ENCODE measurements at places on chromosomes 13 and 19.

- peak; percentile 51 for DNase-seq
These were observed 3.4 kb downstream of the FNDC3A start for GRCh38 chr13:48978942-48979601.

- no peak for DNase-seq
These were observed 3.6 kb downstream of the CD37 start for GRCh38 chr19:49338691-49339300.

DNA sequence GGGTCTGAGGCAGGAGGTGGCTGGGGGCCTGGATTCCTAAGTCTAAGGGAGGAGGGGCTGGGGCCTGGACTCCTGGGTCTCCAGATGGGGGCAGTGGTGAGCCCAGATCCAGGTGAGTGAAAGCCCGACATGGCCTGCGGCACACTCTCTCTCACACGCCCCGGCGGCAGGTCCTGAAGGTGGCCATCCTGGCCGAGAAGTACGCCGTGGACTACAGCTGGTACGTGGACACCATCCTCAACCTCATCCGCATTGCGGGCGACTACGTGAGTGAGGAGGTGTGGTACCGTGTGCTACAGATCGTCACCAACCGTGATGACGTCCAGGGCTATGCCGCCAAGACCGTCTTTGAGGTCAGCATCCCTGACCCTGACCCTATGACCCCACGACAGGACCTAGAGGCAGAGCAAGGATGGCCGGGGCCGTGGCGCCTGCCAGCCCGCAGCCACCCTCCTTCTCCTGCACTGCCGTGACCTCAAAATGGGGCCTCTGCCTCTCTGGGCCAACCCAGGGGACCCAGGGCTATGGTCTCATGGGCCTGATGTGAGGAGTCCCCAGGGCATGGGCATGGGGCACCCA is 13.2 kb downstream of the FUZ start:
- no peak for DNase-seq

DNA sequence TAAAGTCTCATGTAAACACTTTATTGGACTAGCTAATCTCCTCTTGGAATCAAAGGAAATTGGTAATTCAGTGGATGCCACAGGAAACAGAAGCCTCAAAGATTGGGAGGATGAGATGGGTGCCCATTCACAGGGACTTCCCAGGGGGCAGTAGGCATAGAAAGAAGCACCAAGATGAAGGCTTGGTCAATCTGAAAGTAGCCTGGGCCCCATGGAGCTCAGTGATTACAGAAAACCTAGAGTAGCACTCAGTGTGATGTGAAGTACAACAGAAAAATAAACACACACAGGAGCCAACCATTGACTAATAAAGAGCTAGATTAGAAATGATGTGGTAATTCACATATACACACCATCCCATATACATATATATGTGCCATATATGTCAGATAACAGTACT is 560.6 kb downstream of the TBC1D4 start:
- no peak for DNase-seq

GRCh38 chr19:18473003-18473705 is 35.2 kb upstream of the ISYNA1 start:
- DNase-seq, result no peak

DNA sequence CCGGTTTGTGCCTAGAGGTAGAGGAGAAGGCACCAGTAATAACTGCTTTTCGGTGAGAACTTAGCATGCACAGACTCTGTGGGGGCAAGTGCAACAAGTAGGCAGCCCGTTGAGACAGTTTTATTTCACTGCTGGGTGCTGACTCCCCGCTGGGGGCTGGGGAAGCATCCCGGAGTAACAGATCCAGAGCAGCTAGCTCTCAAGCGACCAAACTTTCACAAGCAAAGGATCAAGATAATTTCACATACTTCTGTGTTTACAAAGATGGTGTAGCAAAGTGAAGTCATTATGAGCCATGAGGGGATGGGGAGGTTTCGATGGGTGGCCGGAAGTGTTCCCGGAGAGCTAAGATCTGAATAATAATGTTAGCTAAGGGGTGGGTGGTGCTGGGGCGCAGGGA is 2.8 kb downstream of the NACC1 start:
- DNase-seq, result peak; percentile 71

DNA sequence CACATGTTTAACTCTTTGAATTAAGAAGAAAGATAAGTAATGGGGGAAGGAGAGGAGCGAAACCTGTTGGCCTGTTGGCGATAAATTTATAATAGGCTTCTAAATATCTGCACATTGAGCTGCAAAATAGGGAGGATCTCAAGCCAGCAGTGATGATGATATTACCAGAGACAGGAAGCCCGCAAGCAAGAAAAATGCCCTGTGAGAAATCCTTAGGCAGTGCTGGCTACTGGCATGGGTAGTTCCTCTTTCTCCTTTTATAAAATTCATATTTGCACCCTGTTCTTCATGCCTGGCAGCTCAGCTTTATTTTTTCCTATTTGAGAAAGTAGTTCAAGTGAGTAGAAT is 858 bp upstream of the USP12 start:
- no peak for DNase-seq

DNA sequence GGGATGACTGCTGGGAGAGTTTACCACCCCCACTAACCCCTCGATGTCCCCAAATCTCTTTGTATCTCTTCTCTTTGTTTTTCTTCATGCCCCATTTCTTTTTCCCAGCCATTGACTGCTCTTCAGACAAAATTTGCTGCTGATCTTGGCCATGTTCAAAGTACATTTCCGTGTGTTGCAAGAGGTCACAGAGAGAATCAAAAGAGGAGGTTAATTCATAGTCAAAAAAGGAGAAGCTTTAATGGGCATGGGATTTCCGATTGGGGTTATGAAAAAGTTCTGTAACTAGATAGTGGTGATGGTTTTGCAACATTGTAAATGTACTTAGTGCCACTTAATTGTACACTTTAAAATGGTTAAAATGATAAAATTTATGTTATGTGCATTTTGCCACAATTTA is 121.1 kb downstream of the FLT1 start:
- no peak for DNase-seq

GRCh38 chr13:19818223-19818842 is 35.6 kb upstream of the PSPC1 start:
- no peak for DNase-seq

GRCh38 chr19:35797663-35798062 is 15.0 kb downstream of the PRODH2 start:
- no peak for DNase-seq

- no peak for DNase-seq
These were observed 943.0 kb upstream of the PCDH9 start for GRCh38 chr13:68173111-68173510.

DNA sequence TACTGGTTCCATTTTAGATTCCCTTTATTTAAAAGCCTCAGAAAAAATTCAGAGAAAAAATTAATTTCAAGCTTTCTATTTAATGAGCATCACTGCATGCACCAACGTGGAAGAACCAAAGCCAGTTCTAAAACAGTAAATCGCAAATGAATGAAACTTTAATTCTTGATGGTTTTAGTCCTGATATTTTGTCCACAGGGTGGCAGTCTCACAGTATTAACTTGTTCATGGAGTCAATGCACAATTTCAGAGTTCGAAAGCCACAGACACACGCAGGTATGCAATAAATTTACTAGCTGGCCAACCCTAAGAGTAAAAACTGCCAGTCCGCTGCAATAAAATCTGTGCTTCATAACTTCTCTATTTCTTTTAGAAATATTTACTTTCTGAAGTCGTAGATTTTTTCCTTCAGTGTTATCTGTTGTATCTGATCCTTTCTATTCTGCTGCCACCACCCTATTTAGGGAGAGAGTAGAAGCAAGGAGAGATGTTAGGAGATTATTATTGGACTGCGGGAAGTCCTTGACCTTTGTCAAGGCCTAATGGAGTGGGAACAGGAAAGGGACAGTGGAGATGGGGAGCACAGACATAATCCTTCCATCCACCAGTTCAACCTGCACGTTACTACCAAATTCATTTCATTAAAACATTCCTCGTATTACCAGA is 7.0 kb upstream of the WBP4 start:
- peak; percentile 71 for DNase-seq

DNA sequence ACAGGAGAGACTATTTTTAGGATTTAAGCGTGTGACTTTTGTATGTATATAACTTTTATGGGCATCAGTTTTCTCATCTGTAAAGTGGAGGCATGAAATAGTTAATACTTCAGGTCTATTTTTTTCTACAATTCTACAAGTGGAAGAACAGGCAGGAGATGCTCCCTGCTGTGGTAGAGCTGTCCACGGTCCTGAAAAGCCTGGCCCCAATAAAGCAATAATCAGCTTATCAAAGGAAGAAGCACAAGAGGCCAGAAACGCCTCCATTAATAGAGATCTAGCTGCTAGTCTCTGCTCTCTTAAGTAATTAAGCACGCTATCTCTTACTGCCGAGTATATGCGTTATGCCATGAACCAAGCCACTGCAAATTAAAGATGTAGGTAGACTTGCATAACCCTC is 28.0 kb upstream of the WASF3 start:
- DNase-seq, result peak; percentile 76

DNA sequence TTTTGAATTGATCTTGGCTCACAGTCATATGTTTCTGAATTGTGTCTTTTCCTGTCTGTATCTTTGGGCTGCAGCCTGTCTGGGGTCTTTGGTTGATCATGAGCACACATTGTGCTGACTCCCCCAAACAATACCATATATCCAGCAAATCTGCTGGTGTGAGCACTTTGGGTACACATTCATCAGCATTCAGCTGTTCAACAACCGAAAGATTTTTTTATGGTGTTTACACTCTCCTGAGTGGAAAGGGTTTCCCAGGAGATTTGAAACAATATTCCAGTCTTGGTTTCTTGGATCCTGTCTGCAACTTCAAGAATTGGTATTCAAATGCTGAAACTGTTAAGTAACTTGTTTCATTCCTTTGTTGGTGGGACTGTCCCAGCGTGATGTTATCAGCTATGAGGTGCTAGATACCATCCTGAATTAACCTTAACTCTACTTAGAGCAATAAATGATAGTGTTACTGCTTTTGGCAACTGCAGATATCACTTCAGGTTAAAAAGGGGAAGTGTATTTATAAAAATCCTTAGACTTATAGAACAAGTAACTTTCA is 78.4 kb upstream of the DIAPH3 start:
- no peak for DNase-seq

GRCh38 chr13:100089465-100090032 is 656 bp downstream of the PCCA start:
- peak; percentile 19 for DNase-seq

- DNase-seq, result peak; percentile 31
These were observed 10.8 kb downstream of the F2RL3 start for GRCh38 chr19:16899566-16900075.

- peak; percentile 2 for DNase-seq
These were observed 15.4 kb upstream of the MATK start for GRCh38 chr19:3801412-3802096.

DNA sequence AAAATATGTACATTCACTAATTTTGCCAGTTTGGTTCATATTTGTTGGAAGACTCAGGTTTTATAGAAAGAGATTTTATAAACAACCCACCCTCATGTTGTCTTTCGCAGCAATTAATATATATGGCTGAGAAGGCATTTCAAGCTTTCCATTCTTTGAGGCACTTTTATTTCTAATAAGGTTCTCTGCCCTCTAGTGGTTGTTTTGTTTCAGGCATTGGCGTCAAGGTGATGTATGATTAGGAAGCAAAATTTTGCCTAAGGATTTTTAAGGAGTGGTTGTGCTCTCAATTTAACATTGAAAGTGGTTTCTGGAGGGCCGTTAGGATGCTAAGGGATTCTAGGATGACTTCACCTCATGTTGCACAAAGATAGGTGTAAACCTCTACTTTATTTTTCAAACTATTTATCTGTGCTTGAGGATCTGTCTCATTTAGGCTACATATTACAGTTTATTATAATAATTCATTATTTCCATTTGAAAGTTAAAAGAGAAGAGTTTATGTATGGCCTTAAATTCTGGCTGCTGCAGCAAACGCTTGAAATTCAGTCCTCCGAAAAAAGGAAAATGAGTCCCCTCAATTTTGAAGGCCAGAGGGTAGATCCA is 35.9 kb downstream of the OXGR1 start:
- peak; percentile 55 for DNase-seq

GRCh38 chr19:13813147-13813546 is 17.9 kb downstream of the ZSWIM4 start:
- DNase-seq, result no peak

- peak; percentile 88 for DNase-seq
These were observed at the start of gene MIDN for GRCh38 chr19:1248139-1248785. Gene MIDN (plus strand): TSS chr19:1248583. CDS start chr19:1250297, 1,714 bp downstream.

DNA sequence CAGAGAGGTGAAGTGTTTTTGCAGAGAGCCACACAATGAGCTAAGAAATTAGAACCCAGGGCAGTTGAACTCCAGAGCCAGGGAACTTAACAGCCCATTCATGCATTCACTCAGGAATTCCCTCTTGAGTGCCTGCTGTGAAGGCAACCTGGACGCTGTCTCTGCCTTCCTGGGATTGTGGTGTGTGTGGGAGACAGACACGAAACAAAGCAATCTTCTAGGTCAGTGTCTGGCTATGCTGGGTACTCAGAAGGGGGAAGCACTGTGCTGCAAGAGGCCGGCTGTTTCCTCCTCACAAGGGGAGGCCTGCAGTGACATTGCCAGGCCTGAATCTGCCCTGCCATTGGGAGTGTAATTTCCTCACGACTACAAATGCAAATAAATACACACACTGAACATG is 9.7 kb downstream of the BCKDHA start:
- DNase-seq, result no peak

DNA sequence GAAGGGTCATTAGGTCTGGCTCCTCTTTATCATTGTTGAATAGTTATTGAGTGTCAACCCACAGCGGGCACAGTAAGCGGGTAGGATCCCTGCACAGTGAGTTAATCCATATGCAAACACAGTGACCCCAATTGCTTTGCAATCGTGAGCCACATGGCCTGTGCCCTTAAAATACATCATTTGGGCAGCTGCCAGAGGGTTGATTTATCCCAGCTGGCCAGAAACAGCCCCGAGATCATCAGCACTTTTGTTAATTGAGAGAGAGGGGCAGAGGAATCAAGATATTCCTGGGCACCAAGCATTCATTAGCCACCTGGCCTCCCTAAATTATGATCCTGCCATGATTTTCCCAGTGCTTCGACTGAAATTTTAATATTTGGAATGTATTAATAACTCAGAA is 9.8 kb upstream of the CNMD start:
- no peak for DNase-seq

- DNase-seq, result peak; percentile 74
These were observed 49.9 kb upstream of the UBAC2 start for GRCh38 chr13:99150575-99151361.

DNA sequence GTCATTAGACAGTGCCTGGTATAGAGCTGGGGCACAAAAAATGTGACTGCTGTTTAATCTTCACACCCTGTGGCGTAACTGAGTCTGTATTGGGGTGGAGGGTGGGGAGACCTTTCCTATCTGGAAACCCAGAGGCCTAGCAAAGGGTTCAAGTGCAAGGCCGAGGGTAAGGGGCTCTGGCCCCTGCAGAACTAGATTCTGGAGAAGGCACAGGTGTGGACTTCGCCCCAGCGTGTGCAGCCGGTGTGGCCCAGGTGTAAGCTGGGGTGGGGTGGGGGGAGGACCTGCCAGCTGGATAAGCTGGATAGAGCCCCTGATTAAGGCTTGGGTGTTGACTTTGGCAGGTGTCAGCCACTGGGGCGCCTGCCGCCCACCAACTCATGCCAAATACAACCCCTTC is 1.3 kb downstream of the RAB3D start:
- no peak for DNase-seq

GRCh38 chr19:49767967-49768581 is 1.3 kb downstream of the AP2A1 start:
- DNase-seq, result no peak

Measured in fibroblast of the aortic adventitia (primary cell).